ENCODE measurements at places on chromosomes 16 and 17.

DNA sequence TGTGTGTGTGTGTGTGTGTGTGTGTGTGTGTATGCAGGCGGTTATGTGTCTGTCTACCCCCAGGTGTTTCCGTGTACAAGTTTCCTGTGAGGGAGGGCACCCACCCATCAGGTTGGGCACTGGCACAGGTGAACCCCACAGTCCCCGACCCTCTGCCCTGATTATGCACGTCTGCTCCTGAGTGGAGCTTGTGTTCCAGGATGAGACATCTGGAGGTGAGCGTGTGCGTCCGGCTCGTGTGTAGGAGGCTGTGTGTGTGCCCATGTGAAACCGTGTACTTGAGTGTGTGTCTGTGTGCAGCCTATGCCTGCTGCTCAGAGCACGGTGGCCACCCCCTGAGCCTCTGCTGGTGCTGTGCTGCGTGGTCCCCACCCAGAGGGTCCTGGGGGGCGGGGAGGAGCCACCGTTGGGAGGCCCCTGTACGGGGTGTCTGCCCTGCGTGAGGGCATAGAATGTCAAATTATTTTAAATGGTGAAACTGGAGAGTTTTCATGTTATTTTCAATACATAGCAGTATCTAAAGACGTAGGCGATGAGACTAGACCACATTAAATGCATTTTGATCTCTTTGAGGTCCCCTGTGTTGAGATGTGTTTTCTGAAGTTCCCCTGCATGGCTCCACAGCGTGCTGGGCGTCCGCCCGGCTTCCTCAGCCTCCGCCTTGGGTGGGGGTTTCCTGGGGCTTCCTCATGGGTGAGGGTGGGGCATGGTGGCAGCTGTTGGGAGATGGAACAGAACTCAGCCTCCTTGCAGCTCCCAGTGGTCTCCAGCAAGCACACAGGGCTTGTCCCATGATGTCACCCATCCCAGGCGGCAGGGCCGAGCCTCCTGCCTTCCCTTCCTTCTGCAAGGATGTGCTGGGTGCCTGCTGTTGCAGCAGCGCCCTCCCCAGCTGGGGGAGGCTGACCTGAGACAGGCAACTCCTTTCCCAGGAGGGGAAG lies 43.4 kb downstream of the KCNJ12 start:
- DNase-seq = no peak

GRCh38 chr17:39027455-39028035 lies 60.3 kb upstream of the FBXO47 start:
- peak; percentile 80 for DNase-seq

DNA sequence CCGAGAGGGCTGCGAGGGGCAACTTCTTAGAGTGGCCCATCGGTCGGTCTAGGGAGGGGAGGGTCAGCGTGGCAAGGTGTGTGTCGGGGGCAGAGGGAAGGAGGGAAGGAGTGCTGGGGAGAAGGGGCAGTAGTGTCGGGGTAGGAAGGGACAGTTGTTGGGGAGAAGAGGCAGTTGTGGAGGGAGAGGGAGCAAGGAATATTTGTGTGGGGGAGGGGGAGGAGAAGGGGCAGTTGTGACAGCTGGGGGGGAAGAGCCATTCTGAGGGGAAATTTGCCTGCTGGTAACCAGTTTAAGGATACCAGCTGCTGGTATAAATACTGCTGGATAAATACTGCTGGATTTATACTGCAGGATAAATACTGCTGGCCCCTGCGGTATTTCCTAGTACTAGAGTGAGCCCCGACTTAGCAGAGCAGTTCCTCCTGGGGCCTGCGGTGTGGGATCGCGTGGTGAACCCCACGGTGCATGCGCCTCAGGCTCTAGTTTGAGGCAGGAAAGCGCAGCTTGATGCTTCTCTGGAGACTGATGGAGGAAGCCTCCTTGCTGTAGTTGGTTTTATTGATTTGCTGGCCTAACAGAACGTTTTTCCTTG lies 309 bp downstream of the DNAH2 start:
- DNase-seq = no peak

GRCh38 chr17:70588003-70588402 lies 418.7 kb downstream of the KCNJ2 start:
- no peak for DNase-seq

DNA sequence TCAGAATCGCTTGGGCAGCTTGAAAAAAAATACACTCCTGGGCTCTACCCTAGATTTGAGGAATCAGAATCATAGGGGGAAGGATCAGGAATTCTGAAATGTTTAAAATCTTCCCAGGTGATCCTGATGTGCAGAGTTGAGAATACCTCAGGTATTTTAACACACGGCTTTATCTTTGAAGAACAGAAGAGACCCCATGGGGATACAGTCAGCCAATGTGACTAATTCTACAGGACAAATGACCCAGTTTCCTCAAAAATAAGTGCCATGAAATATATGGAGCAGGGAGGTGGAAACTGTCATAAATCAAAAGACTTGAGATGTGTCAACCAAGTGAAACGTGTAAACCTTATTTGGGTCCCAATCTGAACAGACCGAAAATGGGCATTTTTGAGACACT lies 52.7 kb downstream of the CCDC42 start:
- no peak for DNase-seq

DNA sequence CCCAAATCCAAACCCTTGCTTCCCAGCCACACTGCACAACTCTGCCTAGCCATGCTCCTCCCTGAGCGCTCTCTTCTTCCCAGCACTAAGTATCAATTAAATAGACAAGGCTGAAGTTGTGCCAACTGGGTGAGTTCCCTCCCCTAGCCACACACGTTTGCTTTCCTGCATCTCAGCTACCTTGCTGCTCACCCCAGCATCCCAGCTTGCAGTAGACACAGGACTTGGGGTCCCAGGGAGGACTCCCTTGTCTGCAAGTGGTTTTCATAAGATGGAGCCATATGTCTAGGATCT lies 4.9 kb downstream of the CCDC182 start:
- DNase-seq = no peak

DNA sequence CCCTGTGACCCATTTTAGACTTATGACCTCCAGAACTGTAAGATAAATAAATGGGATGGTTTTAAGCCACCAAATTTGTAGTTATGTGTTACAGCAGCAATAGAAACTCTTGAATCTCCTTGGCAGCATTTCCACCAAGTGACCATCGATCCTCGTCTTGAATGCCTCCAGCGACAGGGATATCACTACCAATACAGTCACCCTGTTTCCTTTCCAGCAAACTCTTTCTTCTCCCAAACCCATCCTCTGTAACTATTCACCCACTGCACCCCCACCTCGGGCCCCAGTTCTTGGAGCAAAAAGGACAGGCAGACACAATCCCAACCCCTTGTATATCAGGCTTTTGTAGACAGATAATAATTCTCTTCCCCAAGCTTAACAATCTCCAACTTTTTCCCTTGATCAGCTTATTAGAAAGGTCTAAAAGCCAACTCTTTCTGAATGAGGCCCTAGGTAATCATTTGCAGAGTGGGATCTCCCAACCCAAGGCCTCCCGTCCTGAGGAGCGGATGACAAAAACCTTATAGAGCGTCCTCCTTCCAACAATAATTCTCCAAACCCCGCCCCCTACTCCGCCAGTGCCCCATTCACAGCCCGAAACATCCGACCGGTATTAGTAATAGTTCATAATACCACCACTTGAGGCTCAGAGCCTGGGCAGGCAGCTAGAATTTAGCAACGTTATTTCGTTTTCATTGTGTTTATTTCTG lies 14.7 kb upstream of the PLLP start:
- peak; percentile 78 for DNase-seq

- DNase-seq = no peak
Observed at GRCh38 chr16:87535855-87536794, 43.3 kb upstream of the ZCCHC14 start.

DNA sequence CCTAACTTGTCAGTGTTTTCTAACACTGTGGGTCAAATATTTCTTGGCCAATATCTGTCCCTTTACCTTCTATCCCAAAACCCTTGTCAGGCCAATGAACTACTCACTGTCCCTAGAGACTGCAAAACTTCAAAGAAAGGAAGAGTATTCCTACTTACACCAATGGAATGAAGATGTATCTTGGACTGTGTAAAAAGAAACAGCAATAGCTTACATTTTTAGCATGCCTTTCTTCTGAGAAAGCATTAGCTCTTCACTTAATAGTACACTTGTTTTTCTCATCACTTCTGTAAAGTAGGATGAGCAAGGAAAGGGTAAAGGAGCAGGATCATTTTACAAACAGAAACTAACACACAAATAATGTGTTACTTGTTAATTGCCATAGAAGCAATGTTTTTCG lies 73.9 kb downstream of the STH start:
- DNase-seq = no peak

Measured in right hindlimb (tissue), 1 donor.